ENCODE measurements at places on chromosomes 16 and 17.

DNA sequence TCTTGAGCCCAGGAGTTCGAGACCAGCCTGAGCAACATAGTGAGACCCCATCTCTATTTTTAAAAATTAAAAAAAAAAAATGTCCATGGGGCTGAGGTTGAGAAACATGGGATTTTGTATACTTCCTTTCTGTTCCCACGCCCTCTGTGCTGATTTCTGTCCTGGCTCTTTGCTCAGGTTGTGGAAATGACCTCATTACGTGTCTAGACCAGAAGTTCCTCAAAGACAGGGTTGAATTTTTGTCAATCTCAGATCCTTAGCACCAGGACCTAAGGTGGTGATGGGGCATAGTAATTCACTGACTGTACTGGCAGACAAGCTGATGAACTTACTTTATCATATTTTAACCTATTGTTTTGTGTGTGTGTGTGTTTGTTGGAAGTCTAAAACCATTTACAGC, 11.2 kb upstream of the HNF1B start:
- no peak for DNase-seq

DNA sequence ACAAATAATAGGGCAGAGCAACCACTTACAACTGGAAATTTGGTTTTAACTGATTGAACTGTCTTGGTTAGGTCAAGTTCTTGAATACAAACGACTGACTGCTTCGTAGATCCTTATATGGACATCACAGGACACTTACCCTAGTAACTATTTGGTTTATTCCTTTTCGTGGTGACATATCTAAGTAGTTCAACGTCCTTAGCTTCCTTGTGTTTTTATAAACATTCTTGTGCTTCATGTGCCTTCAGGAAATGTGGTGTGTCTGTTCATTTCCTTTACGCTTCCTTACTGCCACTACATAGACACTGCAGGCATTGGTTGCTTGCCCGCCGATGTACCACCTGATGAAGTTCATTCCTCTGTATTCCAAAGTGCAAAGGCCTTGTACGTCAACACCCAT, 59.3 kb downstream of the USP10 start:
- no peak for DNase-seq

DNA sequence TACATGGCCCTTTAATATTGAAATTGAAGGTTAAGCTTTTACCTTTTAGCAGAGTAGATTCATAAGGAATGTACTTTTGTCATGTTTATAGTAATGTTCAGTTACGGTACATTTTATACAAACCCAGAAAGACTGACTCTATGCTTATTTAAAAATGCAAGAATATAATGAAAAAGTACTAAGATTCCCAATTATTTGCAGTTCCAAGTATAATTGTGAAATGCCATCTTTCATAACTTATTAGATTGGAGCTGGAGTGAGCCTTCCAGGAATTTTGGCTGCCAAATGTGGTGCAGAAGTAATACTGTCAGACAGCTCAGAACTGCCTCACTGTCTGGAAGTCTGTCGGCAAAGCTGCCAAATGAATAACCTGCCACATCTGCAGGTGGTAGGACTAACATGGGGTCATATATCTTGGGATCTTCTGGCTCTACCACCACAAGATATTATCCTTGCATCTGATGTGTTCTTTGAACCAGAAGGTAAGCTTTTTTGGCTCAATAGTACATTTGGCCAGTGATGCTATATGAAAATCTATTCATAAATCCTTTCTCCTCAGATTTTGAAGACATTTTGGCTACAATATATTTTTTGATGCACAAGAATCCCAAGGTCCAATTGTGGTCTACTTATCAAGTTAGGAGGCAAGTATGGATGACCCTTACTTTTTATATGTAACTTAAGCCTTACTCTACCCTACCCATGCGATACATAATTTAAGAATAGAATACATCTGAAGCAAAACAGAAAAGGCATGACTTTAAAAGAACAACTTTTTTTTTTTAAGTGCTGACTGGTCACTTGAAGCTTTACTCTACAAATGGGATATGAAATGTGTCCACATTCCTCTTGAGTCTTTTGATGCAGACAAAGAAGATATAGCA, 4.2 kb downstream of the SRSF2 start:
- no peak for DNase-seq

- DNase-seq = no peak
Observed at GRCh38 chr17:34178092-34178491, 77.0 kb upstream of the CCL2 start.

- no peak for DNase-seq
Observed at GRCh38 chr17:70699408-70699807, 530.1 kb downstream of the KCNJ2 start.

DNA sequence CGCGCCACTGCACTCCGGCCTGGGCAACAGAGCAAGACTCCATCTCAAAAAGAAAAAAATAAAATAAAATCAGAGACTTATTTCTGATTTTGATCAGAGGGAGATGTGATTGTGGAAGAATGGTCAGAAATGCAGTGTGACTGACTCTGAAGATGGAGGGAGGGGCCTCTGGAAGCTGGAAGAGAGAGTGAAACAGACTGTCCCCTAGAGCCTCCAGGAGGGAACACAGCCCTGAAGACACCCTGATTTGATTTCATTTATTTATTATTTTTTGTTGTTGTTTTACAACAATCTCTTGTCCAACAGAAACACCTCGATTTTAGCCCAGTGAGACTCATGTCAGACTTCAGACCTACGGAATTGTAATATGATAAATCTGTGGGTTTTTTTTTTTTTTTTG, 26.1 kb downstream of the BCL7C start:
- DNase-seq = no peak

DNA sequence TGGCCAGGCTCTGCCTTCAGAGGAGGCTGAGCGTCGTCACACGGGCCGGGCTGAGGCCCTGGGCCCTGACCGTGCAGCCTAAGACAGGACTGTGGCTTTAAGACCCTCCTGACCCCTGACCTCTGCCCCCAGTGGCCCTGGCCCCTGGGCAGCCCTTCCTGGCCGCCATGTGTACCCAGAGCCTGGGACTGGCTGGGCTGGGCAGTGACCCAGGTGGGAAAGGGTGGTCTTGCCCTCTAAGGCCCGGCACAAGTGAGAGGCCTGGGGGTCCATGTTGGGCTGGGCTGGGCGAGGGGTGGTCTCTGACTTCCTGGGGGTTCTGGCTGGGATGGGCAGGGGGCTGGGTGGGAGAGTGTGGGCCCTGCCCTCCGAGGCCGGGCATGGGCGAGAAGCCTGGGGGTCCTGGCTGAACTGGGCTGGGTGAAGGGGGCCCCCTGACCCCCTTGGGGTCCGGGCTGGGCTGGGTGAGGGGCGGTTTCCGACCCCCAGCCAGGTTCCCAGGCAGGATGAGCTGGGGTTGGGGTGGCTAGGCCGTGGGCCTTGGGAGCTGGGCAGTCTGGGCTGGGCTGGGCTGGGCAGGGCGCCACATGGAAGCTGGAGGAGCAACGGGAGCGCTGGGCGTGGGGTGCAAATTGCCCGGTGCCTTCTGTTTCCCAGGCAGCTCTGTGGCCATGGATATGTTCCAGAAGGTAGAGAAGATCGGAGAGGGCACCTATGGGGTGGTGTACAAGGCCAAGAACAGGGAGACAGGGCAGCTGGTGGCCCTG, at the start of gene CDK3:
CDK3 (plus strand) TSS at position 101 of the 767 bp plus-strand sequence; CDS start at position 672, 571 bp downstream.
- DNase-seq = no peak

DNA sequence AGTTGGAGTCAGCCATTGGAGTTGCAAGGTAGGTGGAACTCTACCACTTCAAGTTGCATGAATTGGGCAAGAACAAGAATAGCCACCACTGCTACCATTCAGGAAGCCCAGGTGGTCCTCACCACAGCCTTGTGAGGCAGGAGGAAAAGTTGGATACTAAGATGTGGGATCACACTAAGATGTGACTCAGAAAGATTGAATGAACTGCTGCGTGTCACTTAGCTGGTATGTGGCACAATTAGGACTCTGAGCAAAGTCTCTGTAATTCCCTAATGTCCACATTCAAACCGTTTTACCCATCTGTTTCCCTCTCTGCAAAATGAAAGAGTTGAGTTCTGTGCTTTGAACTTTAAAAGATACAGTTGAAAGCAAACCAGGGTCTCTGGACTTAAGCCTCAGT, 44.7 kb upstream of the HS3ST3A1 start:
- no peak for DNase-seq

DNA sequence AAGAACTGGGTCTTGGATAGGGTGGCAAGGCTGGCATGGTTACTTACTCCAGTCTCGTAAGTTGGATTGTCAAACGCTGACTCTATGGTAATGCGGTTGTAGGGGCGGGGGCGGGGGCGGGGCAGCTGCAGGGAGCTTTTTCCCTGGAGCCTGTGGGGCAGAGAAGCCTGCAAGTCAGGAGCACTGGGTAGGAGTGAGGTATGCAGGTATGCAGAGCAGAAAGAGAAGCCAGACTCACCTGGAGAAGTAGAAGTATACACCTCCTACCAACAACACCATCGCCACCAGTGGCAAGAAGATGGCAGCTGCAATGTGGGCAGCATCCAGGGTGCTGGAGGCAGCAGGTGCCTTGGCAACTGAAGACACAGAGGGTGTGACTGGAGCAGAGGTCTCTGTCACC, 4.8 kb upstream of the PHF12 start:
- no peak for DNase-seq

GRCh38 chr17:18117533-18117932, 9.0 kb downstream of the MYO15A start:
- no peak for DNase-seq

DNA sequence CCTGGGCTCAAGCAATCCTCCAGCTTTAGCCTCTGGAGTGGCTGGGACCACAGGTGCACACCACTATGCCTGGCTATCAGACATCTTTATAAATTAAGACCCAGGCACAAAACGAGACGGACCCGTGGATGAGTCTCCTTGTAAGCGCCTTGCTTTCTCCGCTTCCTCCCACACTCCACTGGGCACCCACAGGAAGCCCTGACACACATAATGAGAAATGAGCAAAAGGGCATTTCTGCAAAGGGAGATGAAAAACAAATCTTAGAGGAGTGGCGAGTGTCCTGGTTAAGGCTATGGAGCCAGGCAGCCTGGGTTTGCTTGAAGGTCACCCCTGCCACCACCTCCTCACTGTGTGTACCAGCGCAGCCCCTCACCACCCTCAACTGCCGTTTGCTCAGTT, 56.3 kb downstream of the XYLT1 start:
- DNase-seq = no peak

DNA sequence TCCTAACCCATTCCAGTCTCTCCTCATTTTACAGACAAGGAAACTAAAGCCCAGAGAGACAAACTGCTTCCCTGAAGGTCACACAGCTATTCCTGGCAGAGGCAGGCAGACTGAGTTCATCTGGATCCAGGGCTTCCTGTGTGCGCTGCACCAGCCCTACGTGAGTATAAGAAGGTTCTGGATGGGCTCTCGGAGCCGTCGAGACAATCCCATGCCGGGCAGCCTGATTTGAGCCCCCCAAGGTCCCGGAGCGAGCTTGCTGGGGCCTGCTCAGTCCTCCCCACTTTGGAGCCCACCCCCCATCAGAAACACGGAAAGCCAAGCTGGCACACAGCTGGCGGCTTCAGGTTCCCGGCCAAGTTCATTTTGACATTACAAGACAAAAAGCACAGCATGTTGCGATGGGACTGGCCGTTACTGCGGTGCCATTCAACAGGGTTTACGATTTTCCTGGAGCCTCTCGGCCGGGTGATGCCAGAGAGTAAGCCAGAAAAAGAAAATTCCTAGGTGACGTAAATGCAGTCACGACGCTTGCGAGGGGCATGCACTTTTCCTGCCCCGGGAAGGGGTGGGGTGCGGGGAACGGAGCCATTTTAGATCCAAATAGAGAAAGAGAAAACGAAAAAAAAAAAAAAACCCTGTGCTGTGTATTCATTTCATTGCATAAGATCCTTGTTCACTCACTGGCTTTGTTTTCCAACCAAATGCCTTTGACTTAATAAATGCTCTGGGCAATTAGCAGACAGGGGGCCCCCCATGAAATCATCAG, 167.1 kb upstream of the FOXF1 start:
- no peak for DNase-seq

GRCh38 chr17:14777291-14777690, 476.4 kb downstream of the HS3ST3B1 start:
- DNase-seq = no peak

GRCh38 chr17:76166168-76166567, 25.1 kb upstream of the FOXJ1 start:
- DNase-seq = no peak

- DNase-seq = no peak
Observed at GRCh38 chr17:61159221-61159814, 240.3 kb upstream of the TBX2 start.

DNA sequence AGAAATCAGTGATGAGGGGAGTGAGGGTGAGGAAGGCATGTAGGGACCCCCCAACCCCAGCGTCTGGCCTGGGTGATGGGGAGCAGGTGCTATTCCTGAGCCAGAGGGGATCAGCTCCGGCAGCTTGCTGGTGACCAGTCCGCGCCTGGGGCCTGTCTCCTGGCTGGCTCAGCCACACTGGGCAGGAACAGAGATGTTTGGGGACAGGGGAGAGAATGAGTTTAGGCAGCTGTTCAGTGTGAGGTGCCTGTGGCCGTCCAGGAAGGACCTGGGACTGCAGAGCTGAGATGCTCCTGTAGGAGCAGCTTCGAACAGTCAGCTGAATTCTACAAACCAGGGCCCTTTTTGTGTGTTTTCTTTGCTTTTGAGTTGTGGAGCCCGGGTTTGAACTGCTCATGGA, 23.2 kb upstream of the SPNS2 start:
- DNase-seq = no peak

DNA sequence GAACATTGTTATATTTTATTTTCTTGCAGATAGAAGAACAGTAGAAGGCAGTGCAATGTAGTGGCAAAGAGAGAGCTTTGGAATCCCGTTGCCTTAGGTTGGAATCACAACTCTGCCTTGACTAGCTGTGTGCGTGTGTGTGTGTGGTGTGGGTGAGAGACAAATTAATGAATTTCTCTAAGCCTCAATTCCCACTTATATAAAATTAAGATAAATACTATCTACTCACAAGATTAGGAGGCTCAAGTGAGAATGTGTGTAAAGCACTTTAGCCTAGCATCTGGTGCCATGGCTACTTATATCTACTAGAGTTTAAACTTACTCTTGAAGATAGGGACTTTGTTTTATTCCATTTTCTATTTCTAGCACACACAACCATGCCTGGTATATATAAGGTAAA, 12.8 kb downstream of the CPD start:
- no peak for DNase-seq

DNA sequence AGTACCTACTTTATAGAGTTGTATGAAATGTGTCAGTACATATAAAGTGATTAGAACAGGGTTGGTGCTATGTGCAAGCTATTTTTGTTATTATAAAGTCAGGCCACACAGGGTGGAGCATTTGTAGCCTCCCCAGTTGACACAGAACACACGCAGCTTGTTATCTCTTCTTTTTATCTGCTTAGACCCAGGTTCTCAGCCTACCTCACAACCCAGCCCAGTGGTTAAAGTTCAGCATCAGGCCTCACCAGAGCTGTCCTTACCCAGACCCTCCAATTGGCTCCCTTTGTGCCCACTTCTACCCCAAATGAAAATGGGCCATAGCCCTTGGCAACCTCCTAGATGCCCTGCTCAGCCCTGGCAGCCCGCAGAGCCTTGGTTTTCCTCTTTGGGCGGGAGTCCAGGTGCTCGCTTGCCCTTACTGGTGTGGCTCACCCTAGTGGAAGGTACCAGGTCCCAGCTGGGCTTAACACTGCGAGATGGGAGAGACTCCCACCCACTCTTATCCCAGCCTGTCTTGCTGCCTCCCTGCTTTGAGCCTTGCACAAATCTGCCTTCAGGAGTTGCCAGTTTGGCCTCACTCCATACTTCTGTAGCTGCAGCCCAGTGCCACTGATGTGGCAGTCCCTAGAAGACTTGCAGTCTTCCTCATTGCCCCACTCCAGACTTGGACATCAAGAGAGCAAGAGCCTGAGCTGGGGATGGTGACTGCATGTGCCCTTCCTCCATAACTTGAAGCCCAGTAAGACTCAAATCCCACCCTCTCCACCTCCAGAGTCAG, 1.1 kb upstream of the PIGS start:
- DNase-seq = no peak

- no peak for DNase-seq
Observed at GRCh38 chr16:69057400-69058378, 47.8 kb upstream of the HAS3 start.

All from stimulated activated CD4-positive, alpha-beta T cell treated with anti-CD3 and anti-CD28 coated beads, Interleukin-4, amount 100 ng/mL, for 4 hours (primary cell).